ENCODE measurements at places on chromosomes 3 and 15. TPM values are rescaled to one million over a fixed set of nuclear protein-coding genes. Genes with fewer than 3 reads are reported as not detected.

Gene ATP13A5
- not detected for total RNA-seq

Gene SEMA6D
- total RNA-seq, result 1.6 TPM

Gene C2CD4B
- total RNA-seq, result 65.3 TPM

Gene RAB6B
- total RNA-seq, result 0.32 TPM

Gene ERICH6
- not detected for total RNA-seq

Gene CKMT1A
- total RNA-seq, result not detected

Gene RCCD1
- total RNA-seq, result 12.5 TPM

Gene CHAC1
- 15.2 TPM for total RNA-seq

Gene RTP3
- not detected for total RNA-seq

Gene KBTBD12
- not detected for total RNA-seq

Gene TNFSF10
- 238 TPM for total RNA-seq

Gene FBXL2
- total RNA-seq, result 12.7 TPM
